Activated T-cell treated with anti-CD3 and anti-CD28 coated beads, Interleukin-2, amount 50 U/mL, for 72 hours (primary cell): ENCODE measurements at places on chromosomes 7 and 10.
A peak's percentile ranks its signal among the peaks of the same experiment; 100 is the strongest.

DNA sequence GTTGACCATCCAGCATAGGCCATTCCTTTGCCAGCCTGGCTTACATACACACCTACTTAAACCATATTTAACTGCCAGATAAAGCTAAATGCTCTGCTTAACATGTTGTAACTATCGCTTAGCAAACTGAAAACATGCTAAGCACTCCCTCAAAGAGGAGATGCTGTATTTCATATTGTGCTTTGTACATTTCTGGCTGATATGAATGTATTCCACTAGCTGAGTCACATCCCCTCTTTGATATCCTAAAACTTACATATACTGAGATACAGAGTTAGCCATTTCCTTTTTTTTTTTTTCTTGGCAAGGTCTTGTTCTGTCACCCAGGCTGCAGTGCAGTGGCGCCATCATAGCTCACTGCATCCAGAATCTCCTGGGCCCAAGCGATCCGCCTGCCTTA lies 99.4 kb downstream of the TPST1 start:
- DNase-seq = no peak

GRCh38 chr10:76282061-76283025 lies 850.9 kb downstream of the LRMDA start:
- DNase-seq = no peak

DNA sequence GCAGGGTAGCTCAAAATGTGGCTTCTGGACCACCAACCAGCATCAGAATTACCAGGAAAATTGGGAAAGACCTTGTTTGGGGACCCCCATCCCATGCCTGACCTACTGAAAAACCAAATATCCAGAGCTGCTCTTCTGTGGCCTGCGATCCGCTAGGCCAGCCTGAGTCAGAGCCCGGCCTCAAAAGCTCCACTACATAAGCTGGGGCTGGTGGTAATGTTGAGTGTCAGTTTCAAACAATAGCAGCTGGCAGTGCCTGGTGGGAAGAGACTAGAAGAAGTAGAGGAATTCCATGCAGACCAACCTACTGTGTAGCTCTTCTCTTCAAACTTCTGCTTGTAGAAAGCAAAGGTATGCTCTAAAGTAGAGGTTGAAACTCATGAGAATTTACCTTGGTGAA lies 52.0 kb downstream of the KLRG2 start:
- no peak for DNase-seq

DNA sequence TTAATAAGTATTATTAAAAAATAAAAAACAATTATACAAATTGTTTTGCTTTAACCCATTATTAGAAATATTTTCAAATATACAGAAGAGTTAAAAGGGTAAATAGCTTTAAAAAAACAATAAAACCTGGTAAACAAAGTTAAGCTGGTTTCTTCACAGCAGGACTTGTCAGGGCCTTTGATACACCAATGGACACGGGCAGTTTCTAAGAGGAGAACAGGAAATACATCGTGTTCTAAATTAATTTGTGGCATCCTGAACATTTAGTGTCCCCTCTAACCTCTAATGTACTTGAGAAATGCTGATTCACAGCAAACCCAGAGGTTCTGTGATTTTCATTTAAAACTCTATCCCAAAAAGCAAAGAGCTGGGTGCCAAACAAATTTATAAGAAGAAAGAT lies 80.8 kb downstream of the RAB11FIP2 start:
- DNase-seq = no peak

GRCh38 chr7:81674431-81674830 lies 95.4 kb downstream of the HGF start:
- no peak for DNase-seq

GRCh38 chr10:109972372-109973001 lies 35.3 kb upstream of the ADD3 start:
- no peak for DNase-seq

GRCh38 chr10:110455446-110455845 lies 42.3 kb upstream of the DUSP5 start:
- DNase-seq = peak; percentile 56

DNA sequence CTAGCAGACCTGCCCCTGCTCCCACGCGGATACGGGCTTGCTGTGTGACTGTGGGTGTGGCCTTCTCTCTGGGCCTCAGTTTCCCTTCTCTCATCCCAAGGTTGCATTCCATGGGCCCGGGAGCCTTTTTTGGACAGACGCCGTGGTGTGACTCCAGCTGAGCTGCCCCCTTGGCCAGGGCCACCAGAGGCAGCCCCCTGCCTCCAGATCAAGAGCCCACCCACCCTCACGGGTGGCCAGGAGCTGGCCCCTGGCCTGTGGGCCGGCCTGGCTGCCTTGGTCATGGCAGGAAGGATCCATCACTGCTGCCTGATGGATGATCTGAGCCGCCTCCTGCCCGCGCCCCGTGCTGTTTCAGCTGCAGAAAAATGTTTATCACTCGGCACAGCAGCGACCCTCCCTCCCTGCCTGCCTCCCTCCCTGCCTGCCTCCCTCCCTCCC lies 27.8 kb upstream of the ELFN1 start:
- no peak for DNase-seq

DNA sequence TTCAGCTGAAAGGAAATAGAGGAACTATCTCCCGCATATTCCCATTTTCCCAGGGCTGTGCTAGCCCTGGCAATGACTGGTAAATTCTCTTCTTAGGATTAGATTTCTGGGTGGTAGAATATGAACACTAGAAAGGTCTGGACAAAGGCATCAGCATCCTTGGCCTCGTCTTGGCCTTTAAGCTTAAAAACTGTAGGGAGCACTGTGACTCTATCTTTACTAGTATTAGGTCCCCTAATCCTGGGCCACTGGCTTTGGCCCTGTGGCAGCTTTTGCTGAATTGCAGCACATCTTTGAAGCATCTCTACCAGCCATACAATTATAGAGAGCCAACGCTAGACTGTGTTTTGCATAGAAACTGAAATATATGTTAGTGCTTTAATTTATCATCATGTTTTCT lies 41.5 kb upstream of the EBLN1 start:
- peak; percentile 16 for DNase-seq

- DNase-seq = no peak
Measured at GRCh38 chr7:45888993-45889366, 692 bp downstream of the IGFBP1 start.

- DNase-seq = no peak
Measured at GRCh38 chr10:60570272-60570865, 180.7 kb upstream of the ANK3 start.

DNA sequence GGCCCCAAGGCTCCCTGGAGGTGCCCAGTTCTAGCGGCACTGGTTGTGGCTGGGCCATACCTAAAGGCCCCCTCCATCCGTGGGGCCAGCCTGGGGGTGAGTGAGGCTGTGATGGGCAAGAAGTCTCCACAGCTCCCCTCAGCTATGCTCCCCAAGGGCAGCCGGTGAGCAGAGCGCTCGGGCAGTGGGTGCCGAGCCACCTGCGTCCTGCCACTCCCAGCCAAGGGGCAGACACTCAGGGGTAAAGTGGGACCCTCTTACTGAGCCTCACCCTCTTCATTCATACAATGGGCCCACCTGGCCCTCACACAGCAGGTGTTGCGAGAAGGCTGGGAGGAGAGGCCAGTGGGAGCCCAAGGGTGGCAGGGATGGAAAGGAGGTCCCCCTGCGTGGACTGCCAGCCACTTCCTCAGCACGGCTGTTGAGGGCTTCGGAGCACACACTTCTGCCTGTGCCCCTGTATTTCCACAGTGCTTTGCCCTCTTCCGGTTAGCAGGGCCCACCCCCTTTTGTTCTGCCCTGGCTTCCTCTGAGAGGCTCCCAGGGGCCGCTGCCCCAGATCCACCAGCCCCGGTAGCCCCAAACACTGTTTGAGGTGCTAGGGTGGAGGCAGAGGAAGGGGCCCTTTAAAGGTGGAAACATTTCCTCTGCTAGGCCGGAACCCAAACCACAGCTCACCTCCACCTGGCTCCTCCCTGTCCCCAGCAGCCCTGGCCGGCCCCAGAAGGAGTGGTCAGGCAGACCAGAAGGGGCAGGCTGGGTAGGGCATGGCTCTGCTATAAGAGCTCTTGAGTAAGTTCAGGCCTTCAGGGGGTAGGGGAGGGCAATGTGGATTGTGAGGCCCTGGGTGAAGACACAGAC lies 16.4 kb upstream of the C10orf105 start:
- DNase-seq = peak; percentile 66

GRCh38 chr7:97771576-97771975 lies 39.7 kb downstream of the TAC1 start:
- no peak for DNase-seq

- no peak for DNase-seq
Measured at GRCh38 chr7:111855161-111855841, 293.0 kb upstream of the IMMP2L start.

DNA sequence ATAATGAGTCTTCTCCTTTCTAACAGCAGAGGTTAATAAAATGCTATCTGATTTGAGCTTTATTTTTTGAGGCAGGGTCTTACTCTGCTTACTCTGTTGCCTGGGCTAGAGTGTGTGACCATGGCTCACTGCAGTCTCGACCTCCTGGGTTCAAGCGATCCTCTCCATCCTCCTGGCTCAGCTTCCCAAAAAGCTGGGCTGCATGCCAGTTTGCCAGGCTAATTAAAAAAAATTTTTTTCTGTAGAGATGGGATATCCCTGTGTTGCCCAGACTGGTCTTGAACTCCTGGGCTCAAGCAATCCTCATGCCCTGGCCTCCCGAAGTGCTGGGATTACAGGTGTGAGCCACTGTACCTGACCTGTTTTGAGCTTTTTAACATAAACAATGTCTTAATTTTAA lies 56.7 kb downstream of the SCD start:
- DNase-seq = no peak

GRCh38 chr10:116995648-116996047 lies 9.3 kb downstream of the SHTN1 start:
- no peak for DNase-seq

- peak; percentile 68 for DNase-seq
Measured at GRCh38 chr7:128347647-128348097, 4.0 kb upstream of the RBM28 start.

GRCh38 chr7:132049462-132050304 lies 493.3 kb upstream of the PODXL start:
- peak; percentile 42 for DNase-seq

- no peak for DNase-seq
Measured at GRCh38 chr7:115106316-115106715, 184.4 kb downstream of the MDFIC start.

- no peak for DNase-seq
Measured at GRCh38 chr10:5840314-5841307, 27.4 kb upstream of the GDI2 start.

DNA sequence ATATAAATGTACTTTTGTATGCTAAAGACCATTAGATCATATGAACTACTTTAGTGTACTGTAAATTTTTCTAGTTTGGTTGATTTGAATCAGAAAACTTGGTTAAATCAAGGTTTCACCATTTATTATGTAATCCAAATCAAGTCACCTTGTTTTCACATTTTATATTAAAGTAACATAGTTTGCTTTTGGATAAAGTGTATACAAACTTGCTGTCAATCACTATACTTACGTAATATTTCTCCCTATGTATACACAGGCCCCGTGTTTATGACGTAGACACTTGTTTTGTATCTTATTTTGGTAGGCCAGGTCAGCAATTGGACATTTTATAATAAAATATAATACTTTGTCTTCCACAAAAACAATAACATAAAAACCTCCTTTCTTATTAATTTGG lies 32.2 kb downstream of the NAMPT start:
- no peak for DNase-seq

- no peak for DNase-seq
Measured at GRCh38 chr7:44377134-44377463, 51.7 kb upstream of the CAMK2B start.

DNA sequence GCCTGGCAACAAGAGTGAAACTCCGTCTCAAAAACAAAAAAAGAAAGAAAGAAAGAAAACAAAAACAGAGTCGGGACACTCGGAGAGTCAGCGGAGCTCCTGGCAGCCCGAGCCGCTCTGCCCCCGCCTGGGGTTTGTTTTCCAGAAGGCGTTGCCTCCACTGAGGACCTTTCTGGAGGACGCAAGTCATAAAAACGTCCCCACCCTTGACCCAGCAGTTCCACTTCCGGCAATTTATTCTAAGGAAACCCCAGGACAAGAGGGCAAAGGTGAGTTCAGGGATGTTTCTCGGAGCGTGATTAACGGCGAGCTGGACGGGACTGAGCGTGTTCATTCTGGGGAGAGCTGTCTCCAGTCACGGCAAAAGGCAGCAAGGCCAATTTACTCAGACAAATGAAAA lies 27.0 kb upstream of the SUN1 start:
- DNase-seq = no peak

GRCh38 chr10:112535531-112535951 lies 88.5 kb downstream of the VTI1A start:
- DNase-seq = no peak

- DNase-seq = no peak
Measured at GRCh38 chr7:151537818-151538561, 18.3 kb upstream of the RHEB start.

- no peak for DNase-seq
Measured at GRCh38 chr10:131002031-131002861, 309.3 kb downstream of the TCERG1L start.

- no peak for DNase-seq
Measured at GRCh38 chr10:111650088-111650487, 533.5 kb downstream of the GPAM start.

DNA sequence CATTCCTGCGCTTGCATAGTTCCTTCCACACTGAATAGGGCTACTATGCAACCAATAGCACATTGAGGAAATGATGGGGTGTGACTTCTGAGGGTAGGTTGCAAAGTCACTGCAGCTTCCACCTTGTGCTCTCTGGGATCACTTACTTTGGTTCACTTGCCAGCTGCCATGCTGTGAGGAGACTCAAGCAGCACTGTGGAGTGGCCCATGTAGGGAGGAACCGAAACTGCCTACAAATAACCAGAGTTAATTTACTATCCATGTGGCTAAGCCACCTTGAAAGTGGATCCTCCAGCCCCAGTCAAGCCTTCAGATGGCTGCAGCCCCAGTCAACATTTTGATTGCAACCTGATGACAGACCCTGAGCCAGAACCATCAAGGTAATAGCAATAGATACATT lies 64.3 kb downstream of the FAM204A start:
- DNase-seq = no peak

GRCh38 chr7:18357691-18358090 lies 137.9 kb upstream of the HDAC9 start:
- DNase-seq = no peak
